ENCODE measurements at places on chromosomes 16 and 17. TPM values are rescaled to one million over a fixed set of nuclear protein-coding genes. Genes with fewer than 3 reads are reported as not detected.

Gene AATF
- 53.5 TPM for total RNA-seq

Gene TBC1D3H
- not detected for total RNA-seq

Gene USH1G
- 0.19 TPM for total RNA-seq

Gene NUFIP2
- total RNA-seq: 50.8 TPM

Gene NXPH3
- total RNA-seq: 0.20 TPM

Gene INCA1
- 2.8 TPM for total RNA-seq

DNA sequence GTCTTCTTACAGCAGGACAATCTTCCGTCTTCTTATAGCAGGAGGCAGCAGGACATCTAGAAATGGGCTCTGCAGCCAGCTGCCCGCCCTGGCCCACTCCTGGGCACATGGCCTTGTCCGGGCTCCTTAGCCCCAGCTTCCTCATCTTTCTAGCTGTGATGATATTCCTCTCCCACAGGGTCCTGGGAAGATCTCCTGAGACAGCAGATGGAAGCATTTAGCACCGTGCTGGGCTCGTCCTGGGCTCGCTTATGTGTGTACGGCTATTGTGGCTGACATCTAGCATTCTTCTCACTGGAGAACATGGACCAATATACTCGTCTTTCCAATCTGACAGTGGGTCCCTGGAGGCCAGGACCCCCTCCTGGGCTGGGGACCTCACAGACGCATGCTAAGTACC lies 48.5 kb downstream of the TIMM22 start:
- H3K27ac ChIP-seq: no peak overlapping the region
- H3K36me3 ChIP-seq: peaks cover 18% of the 10 kb centered on the region
- no peaks in the 10 kb centered on the region for H3K27me3 ChIP-seq
- DNase-seq: no peak

GRCh38 chr17:79981661-79982101 lies 54.0 kb downstream of the TBC1D16 start:
- DNase-seq: no peak
- peaks cover 6% of the 10 kb centered on the region for H3K36me3 ChIP-seq
- no peaks in the 10 kb centered on the region for H3K27me3 ChIP-seq
- H3K27ac ChIP-seq: peak overlapping the region; percentile 66
- peaks cover 4% of the 10 kb centered on the region for H3K4me1 ChIP-seq

DNA sequence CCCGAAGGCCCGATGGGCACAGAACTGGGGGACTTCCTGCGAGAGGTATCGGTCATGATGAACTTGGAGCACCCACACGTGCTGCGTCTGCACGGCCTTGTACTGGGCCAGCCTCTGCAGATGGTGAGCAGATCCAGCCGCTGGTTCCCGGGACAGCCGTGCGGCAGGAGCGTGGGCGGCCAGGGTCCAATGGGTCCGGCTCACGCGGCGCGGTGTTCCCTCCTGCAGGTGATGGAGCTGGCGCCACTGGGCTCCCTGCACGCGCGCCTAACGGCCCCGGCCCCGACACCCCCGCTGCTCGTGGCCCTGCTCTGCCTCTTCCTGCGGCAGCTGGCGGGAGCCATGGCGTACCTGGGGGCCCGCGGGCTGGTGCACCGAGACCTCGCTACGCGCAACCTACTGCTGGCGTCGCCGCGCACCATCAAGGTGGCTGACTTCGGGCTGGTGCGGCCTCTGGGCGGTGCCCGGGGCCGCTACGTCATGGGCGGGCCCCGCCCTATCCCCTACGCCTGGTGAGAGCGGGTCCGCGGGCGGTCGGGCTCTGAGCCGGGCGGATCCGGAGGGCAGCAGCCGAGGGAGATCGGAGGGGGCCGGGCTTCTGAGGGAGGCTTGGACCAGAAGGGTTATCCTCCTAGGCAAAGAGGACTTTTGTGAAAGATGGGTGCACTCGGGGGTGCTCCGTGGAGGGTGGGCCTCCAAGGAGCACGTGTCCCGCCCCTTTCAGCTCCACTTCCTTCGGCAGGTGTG lies 3.0 kb downstream of the TNK1 start:
- peak overlapping the region; percentile 51 for H3K4me3 ChIP-seq
- peaks cover 9% of the 10 kb centered on the region for H3K4me1 ChIP-seq
- peak; percentile 58 for DNase-seq
- H3K27ac ChIP-seq: no peak overlapping the region
- peaks cover 1% of the 10 kb centered on the region for H3K36me3 ChIP-seq

DNA sequence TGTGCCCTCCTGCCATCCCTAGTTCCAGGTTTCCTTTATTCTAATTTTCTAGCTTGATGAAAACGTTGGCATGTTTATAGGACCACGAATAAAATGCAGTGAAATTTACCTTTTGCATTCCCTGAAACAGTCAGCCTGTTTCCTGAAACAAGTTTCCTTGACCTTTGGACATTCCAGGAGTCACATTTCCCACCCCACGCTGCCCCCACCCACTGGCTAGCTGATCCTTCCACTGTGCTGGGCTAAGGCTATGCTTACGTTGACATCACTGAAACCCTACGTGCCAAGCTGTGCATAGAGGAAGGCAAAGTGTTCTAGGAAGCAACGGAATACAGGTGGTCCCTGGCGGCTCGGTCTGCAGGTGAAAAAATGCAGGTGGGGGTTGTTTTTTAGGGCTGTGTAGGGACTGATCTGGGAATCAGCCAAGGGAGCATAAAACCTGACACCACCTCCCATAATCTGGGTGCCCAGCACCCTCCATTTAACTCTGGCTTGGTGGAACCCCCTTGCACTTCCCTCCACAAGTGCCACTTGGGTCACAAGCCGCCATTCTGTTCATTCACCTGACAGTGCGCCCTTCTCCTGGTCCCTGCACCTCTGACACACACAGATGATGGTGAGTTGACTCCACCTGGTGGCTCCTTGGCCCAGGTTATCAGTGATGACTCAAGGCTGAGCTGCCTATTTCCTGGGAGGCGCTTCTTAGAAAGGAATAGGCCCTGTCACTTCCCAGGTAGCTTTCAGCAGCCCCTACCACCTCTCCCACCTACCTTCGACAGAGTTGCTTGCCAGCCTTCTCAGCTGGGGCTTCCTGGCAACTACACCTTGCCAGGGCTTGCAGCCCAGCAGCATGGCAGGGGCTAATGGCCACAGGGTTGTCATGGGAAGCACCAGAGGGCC lies 83.7 kb downstream of the N4BP1 start:
- H3K4me1 ChIP-seq: peaks cover 15% of the 10 kb centered on the region
- no peak overlapping the region for H3K4me3 ChIP-seq
- no peaks in the 10 kb centered on the region for H3K27me3 ChIP-seq

DNA sequence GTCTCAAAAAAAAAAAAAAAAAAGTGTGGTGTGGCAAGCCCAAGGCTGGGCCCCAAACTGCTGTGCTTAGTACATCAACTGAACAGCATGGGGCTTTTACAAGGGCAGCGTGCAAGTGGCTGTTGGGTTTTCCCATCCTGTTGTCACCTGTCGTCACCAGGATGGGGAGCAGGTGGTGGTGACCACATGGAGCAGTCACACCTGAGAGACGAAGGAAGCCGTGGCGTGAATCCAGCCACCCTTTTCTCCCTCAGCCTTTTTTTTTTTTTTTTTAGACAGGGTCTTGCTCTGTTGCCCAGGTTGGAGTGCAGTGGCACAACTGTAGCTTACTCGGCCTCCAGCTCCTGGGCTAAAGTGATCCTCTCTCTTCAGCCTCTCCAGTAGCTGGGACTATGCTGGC lies 4.1 kb upstream of the MRPL58 start:
- no peak for DNase-seq
- no peak overlapping the region for H3K27ac ChIP-seq
- H3K4me3 ChIP-seq: no peak overlapping the region
- peaks cover 7% of the 10 kb centered on the region for H3K36me3 ChIP-seq
- peaks cover 10% of the 10 kb centered on the region for H3K4me1 ChIP-seq

- H3K36me3 ChIP-seq: no peaks in the 10 kb centered on the region
- DNase-seq: no peak
- no peak overlapping the region for H3K27ac ChIP-seq
- peaks cover 31% of the 10 kb centered on the region for H3K4me1 ChIP-seq
These were observed 18.7 kb upstream of the ADGRG1 start for GRCh38 chr16:57609541-57610401.

DNA sequence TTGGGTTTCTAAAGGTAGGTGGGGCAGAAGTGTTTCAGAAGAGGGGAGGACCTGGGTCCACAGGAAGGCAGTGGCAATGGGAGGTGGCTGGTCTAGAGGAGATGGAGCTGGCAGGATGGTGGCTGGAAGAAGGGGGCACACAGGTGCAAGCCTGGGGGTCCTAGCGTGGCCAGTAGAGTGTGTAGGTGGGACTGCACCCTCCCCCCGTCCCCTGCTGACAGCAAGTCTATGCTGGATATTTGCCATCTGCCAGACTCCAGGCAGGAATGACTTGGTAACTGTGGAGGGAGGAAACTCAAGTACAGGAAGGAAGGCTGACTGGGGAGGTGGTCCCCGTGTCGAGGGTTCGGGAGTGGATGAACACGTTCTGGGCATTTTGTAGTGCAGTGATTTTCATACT lies 8.6 kb downstream of the MED9 start:
- H3K4me1 ChIP-seq: no peaks in the 10 kb centered on the region
- H3K4me3 ChIP-seq: no peak overlapping the region
- peaks cover 17% of the 10 kb centered on the region for H3K36me3 ChIP-seq
- no peaks in the 10 kb centered on the region for H3K27me3 ChIP-seq
- no peak for DNase-seq

- no peaks in the 10 kb centered on the region for H3K27me3 ChIP-seq
- H3K36me3 ChIP-seq: peaks cover 17% of the 10 kb centered on the region
- DNase-seq: no peak
- H3K4me3 ChIP-seq: no peak overlapping the region
- H3K27ac ChIP-seq: no peak overlapping the region
These were observed 38.2 kb downstream of the CLEC16A start for GRCh38 chr16:10982465-10983150.

DNA sequence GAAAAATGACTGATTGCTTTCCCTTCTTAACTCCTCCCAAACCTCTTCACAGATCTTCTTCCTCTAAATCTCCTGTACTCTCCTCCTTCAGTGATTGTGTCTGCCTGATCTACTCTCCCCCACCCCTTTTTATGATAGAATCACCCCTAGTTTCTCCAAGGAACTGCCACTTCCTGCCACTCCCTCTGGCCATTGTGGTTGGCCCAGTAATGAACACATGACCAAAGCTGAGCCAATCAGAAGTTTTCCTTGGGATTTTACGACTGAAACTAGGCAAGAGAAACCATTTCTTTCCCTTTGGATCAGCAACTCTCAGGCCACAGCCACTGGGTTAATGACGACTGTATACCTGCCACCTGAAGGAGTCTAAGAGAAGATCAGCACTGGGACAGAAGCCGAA lies 15.9 kb downstream of the IRX3 start:
- no peak overlapping the region for H3K4me3 ChIP-seq
- H3K27ac ChIP-seq: no peak overlapping the region
- H3K27me3 ChIP-seq: peaks cover 8% of the 10 kb centered on the region
- no peak for DNase-seq
- H3K4me1 ChIP-seq: no peaks in the 10 kb centered on the region

DNA sequence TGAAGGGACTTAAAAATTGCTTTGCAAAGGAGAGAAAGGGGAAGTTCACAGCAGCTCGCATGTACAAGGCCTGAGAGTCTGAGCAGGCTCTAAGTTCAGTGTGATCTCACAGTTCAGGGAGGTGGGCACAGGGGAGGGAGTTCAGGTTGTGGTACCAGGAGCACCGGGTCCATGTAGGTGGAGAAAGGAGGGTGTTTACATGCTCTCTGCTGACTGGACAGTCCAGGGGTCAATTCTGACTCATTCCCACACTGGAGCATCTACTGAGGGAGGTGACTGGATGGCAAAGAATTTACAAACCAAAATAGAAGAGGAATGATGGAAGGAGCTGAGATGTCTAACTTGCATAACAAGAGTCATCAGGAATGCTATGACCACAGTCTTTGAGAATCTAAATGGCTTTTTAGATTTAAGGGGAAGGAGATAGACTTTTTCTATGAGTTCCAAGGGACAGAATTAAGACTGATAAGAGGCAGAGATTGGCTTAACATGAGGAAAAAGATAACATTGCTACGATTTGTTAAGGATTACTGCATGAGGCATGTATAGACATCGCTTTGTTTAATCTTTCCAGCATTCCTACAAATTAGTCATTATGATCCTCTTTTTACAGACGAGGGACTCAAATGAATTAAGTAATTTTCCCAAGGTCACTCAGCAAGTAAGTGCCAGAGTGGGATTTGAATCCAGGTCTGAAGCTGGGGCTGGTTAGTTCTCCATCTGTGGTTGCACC lies 29.9 kb downstream of the MIS12 start:
- no peaks in the 10 kb centered on the region for H3K4me1 ChIP-seq
- H3K27me3 ChIP-seq: peaks cover 25% of the 10 kb centered on the region
- DNase-seq: no peak

DNA sequence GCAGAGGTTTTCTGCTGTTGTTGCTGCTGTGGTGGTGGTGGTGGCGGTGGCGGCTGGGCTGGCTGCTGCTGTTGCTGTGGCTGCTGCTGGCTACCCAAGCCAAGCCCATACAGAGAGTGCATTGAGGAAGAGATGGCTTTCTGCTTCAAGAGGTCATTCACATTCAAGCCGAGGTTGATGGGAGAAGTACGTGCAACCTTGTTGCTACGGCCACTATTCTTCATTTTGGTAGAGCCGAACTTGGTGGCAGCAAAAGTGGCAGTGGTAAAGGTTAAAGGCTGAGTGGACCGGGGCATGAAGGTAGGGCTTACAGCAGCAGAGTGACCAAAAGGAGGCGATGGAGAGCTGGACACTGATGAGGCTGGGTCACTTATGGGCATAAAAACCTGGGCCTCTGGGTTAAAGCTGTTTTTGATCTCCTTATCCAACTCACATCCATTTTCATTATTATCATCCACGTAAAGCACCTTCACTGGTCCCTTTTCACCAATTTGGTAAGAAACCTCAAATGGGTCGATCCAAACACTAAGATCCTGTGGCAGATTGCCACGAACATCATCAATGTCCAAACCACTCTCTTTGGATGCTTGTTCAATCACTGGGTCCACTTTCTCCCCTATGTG lies 2.8 kb downstream of the TOB1 start:
- no peak for DNase-seq
- H3K27me3 ChIP-seq: no peaks in the 10 kb centered on the region
- H3K27ac ChIP-seq: peak overlapping the region; percentile 85
- peak overlapping the region; percentile 93 for H3K4me3 ChIP-seq
- peaks cover 14% of the 10 kb centered on the region for H3K36me3 ChIP-seq
- H3K4me1 ChIP-seq: peaks cover 32% of the 10 kb centered on the region

DNA sequence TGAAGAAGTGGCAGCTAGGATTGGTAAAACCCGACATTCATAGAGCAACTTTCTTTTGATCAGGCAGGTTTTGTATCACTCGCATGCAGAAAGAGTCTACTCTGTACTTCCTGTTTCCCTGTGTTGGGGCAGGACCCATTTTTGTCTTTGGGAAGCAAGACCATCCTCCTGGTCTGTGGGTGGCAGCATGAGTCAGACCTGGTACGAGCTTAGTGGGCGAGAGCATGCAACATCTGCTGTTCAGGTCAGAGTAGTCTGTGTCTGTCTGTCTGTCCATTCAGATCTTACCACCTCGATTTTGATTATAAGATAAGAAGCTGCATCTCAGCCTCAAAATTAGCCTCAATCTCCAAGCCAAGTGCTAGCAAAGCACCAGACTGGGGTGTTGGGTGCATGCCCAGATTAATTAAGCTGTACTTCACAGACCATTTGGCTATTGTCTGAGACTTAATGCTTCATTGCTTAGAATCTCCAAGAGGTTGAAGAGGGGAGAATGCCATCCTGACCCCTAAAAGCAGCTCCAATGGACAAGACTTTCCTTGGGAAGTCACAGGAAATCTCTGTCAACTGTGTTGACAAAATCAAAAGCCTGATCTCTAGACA lies 110.9 kb downstream of the XYLT1 start:
- no peaks in the 10 kb centered on the region for H3K27me3 ChIP-seq
- no peak for DNase-seq
- no peak overlapping the region for H3K4me3 ChIP-seq
- peaks cover 18% of the 10 kb centered on the region for H3K4me1 ChIP-seq
- no peak overlapping the region for H3K27ac ChIP-seq
- H3K36me3 ChIP-seq: no peaks in the 10 kb centered on the region

- peaks cover 5% of the 10 kb centered on the region for H3K4me1 ChIP-seq
- H3K4me3 ChIP-seq: peak within 1 kb of the TSS; percentile 73
- peaks cover 37% of the 10 kb centered on the region for H3K27me3 ChIP-seq
- DNase-seq: peak; percentile 79
These were observed at the start of gene SYT17 for GRCh38 chr16:19167710-19168370. Gene SYT17, plus strand, starts transcription at chr16:19168240. Its CDS starts 407 bp downstream, at chr16:19168647.
